ENCODE measurements at places on chromosomes 16 and 17. TPM values are rescaled to one million over a fixed set of nuclear protein-coding genes. Genes with fewer than 3 reads are reported as not detected.

Gene LRRC37A
- total RNA-seq, result 1.6 TPM

Gene PSMD11
- total RNA-seq, result 69.8 TPM

Gene CREBBP
- 38.9 TPM for total RNA-seq

Gene ADAMTS18
- 2.8 TPM for total RNA-seq

Gene PRAC1
- total RNA-seq, result not detected

Gene TBC1D3E
- not detected for total RNA-seq

GRCh38 chr16:1295465-1295864, 14.0 kb upstream of the UBE2I start:
- DNase-seq, result no peak

DNA sequence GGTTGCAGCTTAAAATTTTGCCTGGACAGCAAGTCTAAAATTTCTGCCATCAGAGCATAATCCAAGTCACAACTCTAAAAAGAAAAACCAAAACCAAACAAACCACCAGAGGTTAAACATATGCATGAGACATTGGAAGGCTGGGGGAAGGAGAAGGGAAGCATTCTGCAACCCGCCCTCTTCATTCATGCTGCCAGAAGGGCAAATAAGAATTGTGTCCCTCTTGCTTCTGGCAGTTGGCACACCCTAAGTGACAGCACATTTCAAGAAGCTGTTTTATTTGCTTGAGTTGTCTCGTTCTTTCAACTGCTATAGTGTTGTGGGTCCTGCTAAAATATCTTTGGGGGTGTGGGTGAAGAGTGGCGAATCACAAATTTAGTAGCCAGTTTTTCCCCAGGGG, 99.6 kb downstream of the SKAP1 start:
- DNase-seq, result no peak

- no peak for DNase-seq
Measured at GRCh38 chr16:84888450-84888849, 68.7 kb downstream of the CRISPLD2 start.

- peak; percentile 92 for DNase-seq
Measured at GRCh38 chr17:45235416-45236281, 14.0 kb downstream of the FMNL1 start.

DNA sequence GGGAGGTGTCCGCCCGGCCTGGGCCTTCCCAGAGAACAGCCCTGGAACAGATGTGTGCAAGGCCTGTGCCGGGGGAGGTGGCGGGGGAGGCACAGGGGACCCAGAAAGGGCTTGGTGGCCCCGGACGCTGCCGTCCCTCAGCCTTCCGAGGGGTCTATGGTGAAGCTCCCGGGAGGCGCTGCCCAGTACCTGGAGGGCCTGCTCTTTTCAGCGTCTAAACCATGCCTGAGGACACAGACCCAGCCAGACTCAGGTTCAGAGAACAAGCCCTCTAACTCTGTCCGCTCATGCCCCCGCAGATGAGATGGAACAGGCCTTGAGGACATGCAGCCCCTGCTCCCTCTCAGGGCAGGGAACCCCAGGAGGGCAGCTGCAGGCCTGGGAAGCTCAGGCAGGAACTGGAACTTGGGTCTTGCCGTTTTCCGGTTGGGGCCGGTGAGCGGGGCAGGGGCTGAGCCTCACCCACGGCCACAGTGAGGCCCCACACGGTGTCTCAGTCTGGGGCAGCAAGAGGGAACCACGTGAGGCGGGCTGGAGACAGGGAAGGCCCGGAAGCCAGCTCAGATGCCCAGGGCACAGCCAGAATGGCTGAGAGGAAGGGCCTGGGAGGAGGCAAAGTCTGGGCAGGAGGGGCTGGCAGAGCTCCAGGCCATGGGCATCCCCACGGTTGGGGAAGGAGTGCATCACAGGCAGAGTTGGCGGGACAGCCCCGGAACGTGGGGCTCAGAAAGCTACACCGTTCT, 12.5 kb downstream of the SLC16A3 start:
- DNase-seq, result peak; percentile 78

DNA sequence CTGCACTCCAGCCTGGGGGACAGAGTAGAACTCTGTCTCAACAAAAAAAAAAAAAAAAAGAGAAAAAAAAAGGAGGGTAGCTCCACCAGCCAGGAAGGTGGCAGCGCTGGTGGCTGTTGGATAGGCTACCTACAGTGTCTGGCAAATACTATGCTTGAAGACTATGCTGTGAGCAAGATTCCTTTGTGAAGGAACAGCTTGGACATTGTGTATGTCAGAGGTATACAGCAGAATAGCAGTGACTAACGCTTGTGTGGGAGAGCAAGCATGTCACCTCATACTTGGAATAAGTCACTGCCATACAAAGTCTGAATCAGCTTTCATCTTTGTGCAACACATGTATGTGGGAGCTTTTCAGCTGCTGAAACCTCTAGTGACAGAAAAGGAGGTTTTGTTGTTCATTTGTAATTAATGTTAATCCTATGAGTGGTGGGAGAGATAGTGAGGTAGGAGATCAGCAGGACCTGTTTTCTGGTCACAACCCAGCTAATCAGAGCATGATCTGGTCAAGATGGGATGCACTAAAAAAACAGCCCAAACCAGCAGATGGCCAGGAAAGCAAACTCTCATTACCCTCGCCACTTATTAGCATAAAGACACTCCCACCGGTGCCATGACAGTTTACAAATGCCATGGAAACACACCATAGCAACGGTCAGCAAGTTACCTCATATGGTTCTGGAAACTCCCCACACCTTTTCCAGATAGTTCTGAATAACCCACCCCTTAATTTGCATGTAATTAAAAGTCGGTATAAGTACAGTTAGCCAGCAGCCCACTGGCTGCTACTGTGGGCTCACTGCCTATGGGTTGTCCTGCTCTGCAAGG, 6.8 kb upstream of the ITGAD start:
- DNase-seq, result no peak

DNA sequence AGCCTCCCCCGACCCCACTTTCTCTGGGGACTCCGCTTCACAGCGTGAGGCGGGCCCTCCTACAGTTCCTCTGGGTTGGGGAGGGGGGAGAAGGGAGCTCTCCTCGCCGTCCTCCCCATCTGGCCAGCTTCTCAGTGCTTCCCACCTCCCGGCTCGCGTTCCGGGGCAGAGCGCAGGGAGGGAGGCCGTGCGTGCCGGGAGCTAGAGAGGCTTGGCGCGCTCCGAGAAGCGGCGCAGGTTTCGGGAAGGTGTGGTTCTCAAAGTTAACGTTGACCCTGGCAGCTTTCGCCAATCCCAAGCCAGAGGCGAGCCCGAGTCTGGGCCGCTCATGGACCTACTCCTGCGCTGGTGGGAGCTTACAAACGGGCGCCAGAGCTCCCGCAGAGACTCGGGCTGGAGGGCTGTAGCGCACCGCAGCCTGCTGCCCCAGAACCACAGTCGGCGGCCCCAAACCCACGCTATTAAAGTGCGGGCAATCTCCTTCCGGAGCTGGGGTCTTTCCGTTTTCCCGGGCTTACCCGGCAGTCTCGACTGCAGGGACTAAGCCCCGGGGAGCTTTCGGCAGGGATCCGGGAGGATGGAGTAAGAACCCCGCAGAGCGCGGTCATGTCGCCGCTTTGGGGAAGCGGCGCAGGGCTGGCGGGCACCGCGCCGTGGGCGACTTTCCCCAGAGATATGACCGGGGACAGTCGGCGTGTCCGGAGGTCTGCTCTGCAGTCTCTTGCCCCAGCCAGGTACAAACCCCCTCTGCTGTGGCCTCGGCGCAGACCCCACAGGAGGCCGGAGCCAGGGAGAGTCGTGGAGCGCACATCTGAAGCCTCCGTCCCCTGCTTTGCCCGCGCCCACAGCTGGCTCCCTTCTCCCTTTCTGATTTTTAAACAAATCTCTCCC, 787 bp downstream of the CDH11 start:
- no peak for DNase-seq

- no peak for DNase-seq
Measured at GRCh38 chr17:20925954-20926353, 116.9 kb downstream of the USP22 start.

- no peak for DNase-seq
Measured at GRCh38 chr17:32896647-32897258, 19.8 kb upstream of the MYO1D start.

- no peak for DNase-seq
Measured at GRCh38 chr17:69179227-69179952, 37.7 kb upstream of the ABCA6 start.

DNA sequence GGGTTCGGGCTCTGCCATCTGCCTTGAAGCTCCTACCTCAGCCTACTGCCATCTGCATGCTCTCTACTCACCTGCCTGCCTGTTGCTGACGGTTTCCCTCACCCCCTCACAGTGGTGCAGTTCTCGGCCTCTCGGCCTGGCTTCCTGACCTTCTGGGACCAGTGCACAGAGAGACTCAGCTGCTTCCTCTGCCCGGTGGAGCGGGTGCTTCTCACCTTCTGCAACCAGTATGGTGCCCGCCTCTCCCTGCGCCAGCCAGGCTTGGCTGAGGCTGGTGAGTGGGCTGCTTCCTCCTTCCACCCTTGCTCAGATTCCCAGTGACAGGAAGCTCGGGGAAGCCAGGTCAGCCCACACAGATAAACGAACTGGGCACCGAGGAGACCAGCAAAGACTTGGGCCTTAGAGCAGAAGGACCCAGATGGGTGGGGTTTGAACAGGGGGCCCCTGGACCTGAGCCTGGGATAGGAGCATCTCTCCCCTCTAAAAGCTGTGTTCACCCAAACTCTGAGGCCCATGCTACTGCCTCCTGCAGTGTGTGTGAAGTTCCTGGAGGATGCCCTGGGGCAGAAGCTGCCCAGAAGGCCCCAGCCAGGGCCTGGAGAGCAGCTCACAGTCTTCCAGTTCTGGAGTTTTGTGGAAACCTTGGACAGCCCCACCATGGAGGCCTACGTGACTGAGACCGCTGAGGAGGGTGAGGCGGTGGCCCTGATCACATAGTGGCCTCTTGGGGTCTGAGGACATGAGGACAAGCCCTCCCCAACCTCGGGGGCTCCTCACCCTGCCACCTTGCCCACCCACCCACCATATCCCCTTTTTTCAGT, 16.4 kb downstream of the RIPOR1 start:
- DNase-seq, result no peak

DNA sequence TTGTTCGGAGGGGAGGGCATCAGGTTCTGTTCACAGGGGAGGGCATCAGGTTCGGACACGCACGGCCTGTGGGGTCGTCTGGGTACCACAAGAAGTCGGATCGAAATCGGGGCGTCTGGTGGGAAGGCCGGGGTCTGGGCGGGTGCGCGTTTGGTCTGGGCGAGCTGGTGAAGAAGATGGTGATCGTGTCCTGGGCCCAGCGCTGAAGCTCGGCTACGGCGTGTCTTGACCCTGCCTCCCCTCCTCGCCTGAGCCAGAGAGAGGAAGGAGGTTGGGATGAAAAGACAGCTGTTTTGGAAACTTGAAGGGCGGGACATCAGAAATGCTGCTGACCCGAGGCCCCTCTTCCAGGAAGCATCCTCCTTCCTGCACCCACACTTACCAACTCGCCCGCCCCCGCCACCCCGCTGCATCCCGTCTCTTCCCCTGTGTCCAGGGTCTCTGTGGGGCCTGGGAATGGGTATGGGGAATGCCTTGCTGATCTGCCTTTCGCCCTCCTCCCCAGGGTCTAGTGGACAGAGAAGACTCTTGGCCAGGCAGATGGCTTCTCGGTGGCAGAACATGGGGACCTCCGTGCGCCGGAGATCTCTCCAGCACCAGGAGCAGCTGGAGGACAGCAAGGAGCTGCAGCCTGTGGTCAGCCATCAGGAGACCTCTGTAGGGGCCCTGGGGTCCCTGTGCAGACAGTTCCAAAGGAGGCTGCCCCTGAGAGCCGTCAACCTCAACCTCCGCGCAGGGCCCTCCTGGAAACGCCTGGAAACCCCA, 498 bp downstream of the PIMREG start:
- no peak for DNase-seq

GRCh38 chr17:20223808-20224328, 214.7 kb downstream of the SPECC1 start:
- no peak for DNase-seq

GRCh38 chr16:9499941-9500593, 408.6 kb downstream of the HAPSTR1 start:
- no peak for DNase-seq

- DNase-seq, result no peak
Measured at GRCh38 chr17:39271546-39271945, 45.8 kb upstream of the STAC2 start.

GRCh38 chr16:53507464-53508179, 4.6 kb upstream of the AKTIP start:
- no peak for DNase-seq

DNA sequence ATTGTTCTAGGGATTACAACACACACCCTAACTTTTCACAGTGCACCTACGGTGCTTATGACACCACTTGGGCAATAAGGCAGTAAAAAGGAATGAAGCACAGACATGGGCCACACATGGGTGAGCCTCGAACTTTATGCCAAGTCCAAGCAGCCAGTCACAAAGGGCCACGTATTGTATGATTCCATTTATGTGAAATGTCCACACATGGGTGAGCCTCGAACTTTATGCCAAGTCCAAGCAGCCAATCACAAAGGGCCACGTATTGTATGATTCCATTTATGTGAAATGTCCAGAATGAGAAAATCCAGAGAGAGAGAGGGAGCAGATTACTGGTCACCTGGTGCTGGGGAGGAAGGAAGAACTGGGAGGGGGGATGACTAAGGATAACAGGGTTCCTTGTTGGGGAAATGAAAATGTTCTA, 22.2 kb downstream of the RMI2 start:
- DNase-seq, result no peak

DNA sequence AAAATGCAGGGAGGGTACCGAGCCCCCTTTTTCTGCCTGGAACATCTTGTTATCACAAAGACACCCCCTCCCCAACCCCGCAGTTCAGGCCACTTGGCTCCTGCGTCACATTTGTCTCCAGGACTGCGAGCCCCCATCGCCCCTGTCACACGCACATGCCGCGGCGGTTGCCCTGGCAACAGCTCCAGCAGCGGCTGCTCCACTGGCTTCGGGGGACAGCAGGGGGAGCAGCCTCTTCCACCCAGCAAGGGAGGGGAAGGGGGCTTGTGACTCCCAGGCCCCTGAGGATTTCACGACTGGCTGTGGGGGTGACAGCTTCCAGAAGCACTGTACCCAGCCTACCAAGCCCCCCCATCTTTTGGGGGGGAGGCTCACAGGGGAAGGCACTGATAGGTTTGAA, 2.6 kb downstream of the BAIAP3 start:
- DNase-seq, result no peak

DNA sequence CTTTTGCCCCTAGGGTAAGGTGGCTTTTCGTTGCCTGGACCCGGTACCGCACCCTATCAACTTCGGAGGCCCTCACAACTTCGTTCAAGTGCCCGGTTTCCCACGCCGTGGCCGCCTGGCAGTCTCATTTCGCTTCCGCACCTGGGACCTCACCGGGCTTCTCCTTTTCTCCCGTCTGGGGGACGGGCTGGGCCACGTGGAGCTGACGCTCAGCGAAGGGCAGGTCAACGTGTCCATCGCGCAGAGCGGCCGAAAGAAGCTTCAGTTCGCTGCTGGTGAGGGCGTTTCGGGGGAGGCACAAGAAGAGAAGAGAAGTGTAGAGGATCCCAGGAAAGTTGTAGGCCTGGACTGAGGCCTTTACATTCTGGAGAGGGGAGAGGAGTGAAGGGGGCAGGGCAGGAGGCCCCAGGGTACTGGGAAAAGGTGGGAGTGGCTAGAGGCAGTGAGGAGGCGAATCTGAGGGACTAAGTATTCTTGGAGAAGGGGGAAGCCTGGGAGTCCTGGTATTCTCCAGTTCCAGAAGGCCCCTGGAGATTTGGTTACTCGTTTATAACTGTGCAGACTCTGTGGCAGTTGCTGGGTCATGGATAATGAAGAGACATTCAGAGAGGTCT, 5.5 kb downstream of the CNTNAP1 start:
- no peak for DNase-seq

- DNase-seq, result no peak
Measured at GRCh38 chr17:15882058-15882720, 62.7 kb upstream of the ADORA2B start.

GRCh38 chr17:80195671-80196529, 24.2 kb downstream of the SGSH start:
- DNase-seq, result no peak

Data from omental fat pad (tissue), 4 donors.